Thoracic aorta (tissue), 2 donors: ENCODE measurements at places on chromosomes 13 and 19.

- DNase-seq, result peak; percentile 53
These were observed 429.8 kb downstream of the FOXO1 start for GRCh38 chr13:40236566-40237168.

DNA sequence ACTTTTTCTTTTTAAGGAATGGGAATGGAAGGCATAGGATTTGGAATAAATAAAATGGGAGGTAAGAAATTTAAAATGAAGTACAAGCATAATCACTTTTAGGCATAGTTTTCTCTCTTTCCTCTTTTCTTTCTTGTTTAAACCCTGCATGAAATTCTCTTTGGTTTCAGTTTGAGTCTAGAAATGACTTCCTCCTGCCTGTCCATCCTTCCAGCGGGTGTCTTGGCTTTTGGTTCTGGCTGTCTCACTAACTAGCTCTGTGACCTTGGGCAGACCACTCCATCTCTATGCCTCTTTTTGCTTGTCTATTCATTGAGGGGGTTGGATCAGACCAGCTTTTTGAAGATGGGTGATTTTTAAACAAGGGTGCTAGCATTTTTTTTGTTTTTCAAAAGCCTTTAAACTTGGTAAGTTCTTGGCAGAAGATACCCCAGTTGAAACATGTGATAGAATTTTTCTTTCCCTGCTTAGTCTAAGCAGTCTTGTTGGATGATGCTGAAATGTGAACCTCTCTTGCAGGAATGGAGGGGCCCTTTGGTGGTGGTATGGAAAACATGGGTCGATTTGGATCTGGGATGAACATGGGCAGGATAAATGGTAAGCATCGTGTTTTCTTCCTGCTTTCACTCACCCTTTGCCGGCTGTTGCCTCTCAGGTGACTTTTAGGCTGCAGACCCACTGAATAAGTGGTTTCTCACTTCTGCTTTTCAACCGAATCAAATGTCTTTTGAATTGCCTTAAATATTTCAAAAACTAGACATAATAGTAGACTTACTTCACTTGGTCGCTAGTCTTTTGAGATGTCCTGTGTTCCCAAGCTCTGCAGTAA, 28.6 kb downstream of the PRAM1 start:
- no peak for DNase-seq

DNA sequence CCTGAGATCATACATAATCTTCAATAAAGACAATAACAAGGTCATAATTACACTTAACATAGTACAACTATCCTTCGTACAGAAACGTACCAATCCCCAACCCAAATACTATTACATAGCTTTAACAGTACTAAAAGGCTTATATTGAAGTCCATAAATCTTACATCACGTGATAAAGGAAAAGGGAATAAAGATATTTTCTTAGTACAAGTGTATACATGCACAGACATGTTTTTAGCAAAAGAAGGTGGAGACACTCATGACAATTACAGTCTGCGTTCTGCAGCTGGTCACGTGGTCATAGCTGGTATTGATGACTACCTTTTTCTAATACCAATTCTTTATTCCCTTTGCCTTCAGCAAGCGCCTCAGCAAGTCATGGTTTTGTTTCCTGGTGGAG, 464.5 kb upstream of the SLITRK5 start:
- no peak for DNase-seq

DNA sequence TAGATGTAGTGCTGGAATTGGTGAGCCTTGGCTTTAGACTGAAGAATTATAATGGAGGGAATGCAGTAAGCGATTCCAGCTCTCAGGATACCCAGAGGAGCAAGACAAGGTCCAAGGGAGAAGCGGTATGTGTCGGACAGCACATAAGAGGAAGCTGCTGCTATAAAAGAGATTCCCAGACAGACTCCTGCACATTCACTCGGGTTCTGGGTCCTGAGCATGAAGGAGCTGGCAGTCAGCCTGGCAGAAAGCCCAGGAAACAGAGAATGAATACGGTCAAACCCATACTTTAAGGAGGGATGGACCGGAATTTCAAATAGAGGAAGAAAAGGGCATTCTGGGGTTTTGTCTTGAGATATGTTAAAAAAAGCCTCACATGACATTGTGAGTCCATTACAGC, 308.3 kb downstream of the DNAJC15 start:
- no peak for DNase-seq
